Small intestine (tissue), 16 donors: ENCODE measurements at places on chromosomes 3 and 15.

GRCh38 chr3:12135029-12135657 is 23.6 kb downstream of the TIMP4 start:
- DNase-seq = peak; percentile 75

DNA sequence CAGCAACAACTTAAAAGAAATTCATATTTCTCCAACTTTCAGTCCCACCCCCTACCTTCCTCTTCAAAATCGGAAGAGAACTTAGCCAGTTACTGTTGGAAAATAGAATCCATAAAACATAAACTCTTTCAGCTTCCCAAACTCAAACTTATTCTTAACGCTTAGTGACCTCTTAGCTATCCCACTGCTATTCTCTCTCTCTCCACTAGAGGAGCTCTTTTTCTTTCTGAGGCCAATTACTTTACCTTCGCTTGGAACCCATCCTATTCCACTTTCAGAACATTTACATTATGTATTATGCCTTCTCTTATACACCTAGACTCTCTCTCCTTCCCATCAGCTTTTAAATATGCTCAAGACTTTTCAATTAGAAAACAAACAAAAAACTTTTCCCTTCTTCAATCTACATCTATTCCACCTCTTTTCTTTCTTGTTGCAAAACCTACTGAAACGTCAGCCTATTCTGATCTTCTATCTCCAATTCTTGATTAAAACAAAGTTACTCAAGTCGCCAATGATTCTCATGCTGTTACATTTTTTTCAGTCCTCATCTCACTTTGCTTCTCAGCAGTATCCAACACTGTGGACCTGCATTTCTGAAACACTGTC is 13.4 kb upstream of the GHSR start:
- DNase-seq = peak; percentile 58

GRCh38 chr3:130963878-130964277 is 62.7 kb downstream of the ASTE1 start:
- no peak for DNase-seq

DNA sequence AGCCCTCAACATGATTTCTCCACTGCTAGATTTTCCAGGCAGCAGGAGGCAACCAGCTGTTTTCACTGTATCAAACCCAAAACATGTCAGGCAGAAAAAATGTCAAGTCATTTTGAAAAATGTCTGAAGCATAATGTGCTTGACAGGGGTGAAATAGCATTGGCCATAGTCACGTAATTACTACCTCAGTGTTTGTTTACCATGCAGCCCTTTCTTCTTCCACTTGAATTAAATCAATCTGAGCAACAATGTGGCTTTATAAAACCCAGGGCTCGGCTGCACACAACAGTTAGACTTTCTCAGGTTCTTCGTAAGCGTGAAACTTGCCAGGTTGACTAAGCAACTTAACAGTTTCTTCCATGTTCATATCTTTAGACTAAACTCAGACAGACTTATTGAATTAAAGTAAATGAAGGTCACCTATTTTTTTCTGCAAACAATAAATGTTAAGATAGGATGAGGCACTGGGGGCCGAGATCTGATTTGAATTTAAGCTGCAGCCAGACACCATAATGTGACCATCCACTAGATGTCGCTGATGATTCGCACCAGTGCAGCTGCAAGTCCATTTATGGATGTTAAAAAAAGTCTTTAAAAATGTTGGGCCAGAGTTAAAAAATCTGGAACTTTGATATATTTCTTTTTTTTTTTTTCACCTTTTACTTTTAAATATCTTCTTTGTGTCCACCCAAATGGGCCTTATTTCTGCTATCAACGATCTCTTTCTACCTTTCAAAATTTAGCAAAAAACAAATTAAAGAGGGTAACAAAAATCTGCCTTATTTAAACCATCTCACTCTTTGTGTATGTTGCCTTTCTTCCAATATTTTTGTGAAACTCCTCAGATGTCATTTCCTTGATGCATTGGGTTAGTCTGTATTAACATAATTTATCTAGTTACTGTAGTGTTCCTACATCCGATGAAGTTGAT is 305.9 kb downstream of the CACNA2D3 start:
- DNase-seq = peak; percentile 44

DNA sequence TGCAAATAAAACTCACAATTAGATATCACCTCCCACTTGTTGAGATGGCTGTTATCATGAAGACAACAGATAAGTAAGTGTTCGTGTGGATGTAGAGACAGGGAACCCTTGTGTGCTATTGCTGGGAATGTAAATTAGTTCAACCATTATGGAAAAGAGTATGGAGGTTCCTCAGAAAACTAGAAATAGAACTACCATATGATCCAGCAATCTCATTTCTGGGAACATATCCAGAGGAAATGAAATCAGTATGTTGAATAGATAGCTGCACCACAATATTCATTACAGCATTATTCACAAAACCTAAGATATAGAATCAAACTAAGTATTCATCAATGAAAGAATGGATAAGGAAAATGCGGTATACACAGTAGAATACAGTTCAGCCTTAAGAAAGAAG is 418.7 kb upstream of the CNTN6 start:
- no peak for DNase-seq
